ENCODE measurements at places on chromosomes 6 and 20. TPM values are rescaled to one million over a fixed set of nuclear protein-coding genes. Genes with fewer than 3 reads are reported as not detected.

DNA sequence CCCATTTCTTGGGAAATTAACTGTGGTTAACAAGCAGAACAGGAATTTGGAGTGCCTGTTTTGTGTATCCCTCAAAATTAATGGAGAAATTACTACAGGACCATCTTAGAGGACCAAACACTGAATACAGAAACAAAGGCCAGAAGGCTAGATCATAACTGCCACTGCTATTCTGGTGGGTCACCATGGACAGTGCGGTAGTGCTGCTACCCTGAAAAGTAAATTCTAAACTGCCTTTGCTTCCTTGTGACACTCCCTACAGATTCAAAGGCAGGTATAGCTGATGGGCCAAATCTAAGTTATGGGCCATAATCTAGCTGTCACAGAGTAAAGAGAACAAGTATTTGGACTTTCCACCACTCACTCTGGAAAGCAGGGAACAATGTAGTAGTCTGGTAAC lies 575.8 kb upstream of the ADGRB3 start:
- DNase-seq: no peak

FLRT3 gene
- 2.3 TPM for total RNA-seq

TRIM31 gene
- not detected for total RNA-seq

VSTM2L gene
- 9.2 TPM for total RNA-seq

GRCh38 chr6:11428895-11429294 lies 108.7 kb upstream of the TMEM170B start:
- peak; percentile 78 for DNase-seq

- peak; percentile 23 for DNase-seq
These were observed 23.2 kb downstream of the CTCFL start for GRCh38 chr20:57501461-57502335.

Data from GM23248 (cell line).